ENCODE measurements at places on chromosomes 3 and 15.

- no peak for DNase-seq
Observed at GRCh38 chr3:165640970-165641369, 196.3 kb downstream of the BCHE start.

GRCh38 chr3:43165786-43166185 lies 59.9 kb upstream of the POMGNT2 start:
- no peak for DNase-seq

- DNase-seq, result no peak
Observed at GRCh38 chr3:26099692-26100091, 309.8 kb downstream of the OXSM start.

DNA sequence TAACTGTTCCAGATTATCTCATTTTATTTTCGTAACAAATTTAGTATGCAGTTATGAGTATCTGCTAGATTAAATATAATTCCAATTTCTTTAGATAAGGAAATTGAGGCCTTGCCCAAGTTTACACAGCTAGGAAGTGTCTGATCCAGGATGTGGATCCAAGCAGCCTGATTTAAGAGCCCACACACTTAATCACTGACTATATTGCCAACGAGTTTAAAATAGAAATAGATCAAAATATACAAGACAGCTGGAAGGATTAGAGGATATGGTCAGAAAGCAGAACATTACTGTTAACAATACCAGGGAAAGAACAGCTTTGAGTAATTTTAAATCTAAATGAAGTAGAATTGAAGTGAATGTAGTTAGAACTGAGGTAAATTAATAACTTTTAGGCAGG lies 215.2 kb downstream of the C3orf38 start:
- DNase-seq, result no peak

DNA sequence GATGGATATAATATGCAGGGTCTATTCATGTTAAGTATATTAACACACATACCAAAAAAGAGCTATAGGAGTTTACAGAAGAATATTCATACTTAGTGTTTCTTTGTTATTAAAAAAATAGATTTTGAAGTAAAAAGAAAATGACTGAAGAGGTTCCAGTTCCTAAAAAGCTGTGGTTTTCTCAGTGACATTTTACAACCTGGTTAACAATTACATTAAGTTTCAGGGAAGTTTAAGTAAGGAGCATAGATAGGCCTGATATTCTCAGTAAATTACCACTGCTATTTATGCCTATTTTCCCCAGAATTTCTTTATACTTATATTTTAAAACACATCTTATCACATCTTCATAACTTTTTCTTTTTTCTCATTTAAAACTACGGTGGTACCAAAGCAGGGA lies 43.6 kb upstream of the SPTSSB start:
- no peak for DNase-seq
